ENCODE measurements at places on chromosomes 6 and 20. TPM values are rescaled to one million over a fixed set of nuclear protein-coding genes. Genes with fewer than 3 reads are reported as not detected.

The TAGAP gene
- not detected for polyA plus RNA-seq

The PRDM13 gene
- polyA plus RNA-seq: 0.05 TPM

The CDK19 gene
- 3.4 TPM for polyA plus RNA-seq

The CST3 gene
- polyA plus RNA-seq: 185 TPM

The PTCRA gene
- polyA plus RNA-seq: not detected

The SNAP25 gene
- 0.30 TPM for polyA plus RNA-seq

The SYS1 gene
- 50.8 TPM for polyA plus RNA-seq

The BANF2 gene
- polyA plus RNA-seq: not detected

The TRDN gene
- 1.2 TPM for polyA plus RNA-seq

The CTAGE9 gene
- polyA plus RNA-seq: not detected

The GRIK2 gene
- 1.8 TPM for polyA plus RNA-seq

The GTSF1L gene
- not detected for polyA plus RNA-seq

All from H1 (cell line).